SK-N-SH treated with all-trans-retinoic acid at 6 μM for 48 hours (cell line): ENCODE measurements at places on chromosomes 12 and 14.

GRCh38 chr12:90712671-90713070 is 242.3 kb downstream of the CCER1 start:
- ATAC-seq: peak; percentile 86

- no peak for ATAC-seq
These were observed 148.4 kb downstream of the PIWIL1 start for GRCh38 chr12:130486146-130486435.

GRCh38 chr14:37246427-37246829 is 48.7 kb downstream of the MIPOL1 start:
- ATAC-seq: no peak

GRCh38 chr12:109387425-109388166 is 39.9 kb downstream of the MYO1H start:
- ATAC-seq: peak; percentile 62

DNA sequence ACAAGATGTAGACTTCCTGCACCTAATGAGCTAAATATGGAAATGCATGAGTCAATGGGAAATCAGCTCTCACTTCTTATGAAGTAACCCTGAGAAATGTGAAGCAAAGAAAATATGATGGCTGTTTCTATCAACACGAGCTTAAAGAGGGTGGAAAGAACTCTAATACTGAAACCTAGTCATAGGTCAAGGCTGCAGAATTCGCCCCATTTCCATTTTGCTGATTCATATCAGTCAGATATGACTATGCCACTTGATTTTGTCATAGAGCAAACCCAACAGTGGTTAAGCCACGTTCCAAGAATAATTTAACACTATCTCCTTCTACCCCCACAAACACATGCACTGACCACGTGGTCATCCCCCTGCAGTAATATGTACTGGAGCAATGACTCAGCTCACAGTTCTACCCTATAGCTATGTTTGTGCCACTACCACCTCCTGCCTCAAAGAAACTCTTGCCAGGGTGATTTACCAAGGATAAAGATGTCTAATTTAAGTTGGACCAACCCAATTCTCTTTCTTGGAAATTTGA is 157.5 kb downstream of the TMTC3 start:
- ATAC-seq: peak; percentile 81

DNA sequence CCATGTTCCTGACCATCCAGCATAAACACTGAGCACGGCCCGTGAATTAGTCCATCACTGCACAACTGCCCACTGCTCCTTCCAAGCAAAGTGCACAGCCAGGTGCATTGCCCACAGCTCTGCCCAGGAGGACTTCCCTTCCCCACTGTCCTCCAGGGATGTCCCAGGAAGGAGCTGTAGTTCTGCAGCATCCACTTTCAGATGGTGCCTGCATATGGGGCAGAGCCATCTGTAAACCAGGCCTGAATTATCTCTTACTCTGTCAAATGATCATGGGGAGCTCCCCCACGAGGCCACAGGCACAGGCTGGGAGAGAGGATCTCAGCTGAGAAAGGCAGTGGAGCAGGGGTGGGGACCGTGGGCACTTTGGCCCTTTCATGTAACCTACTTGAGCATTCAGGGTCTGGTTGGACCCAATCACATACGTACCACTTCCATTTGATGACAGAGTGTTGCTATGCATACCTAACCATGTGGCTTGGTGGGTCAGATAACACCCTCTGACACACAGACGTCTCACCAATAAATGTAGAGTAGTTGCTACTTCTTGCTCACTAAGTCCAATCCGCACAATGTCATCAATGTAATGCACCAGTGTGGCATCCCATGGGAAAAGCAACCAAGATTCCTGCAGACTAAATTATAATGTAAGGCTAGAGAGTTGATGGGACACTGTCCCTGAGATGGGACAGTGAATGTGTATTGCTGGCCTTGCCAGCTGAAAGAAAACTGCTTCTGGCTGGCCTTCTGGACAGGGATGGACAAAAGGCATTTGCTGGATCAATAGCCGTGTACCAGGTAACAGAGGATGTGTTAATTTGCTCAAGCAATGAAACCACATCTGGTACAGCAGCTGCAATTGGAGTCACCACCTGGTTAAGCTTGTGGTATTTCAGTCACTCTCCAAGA is 113.8 kb upstream of the C14orf180 start:
- ATAC-seq: no peak

GRCh38 chr14:77529963-77530362 is 31.3 kb upstream of the ISM2 start:
- ATAC-seq: no peak

GRCh38 chr14:23034498-23035302 is at the start of gene PSMB5:
Gene PSMB5 (minus strand): TSS chr14:23034900. CDS start chr14:23034881, 19 bp downstream.
- ATAC-seq: peak; percentile 99

GRCh38 chr14:105392131-105393090 is 5.9 kb upstream of the TEX22 start:
- ATAC-seq: no peak

DNA sequence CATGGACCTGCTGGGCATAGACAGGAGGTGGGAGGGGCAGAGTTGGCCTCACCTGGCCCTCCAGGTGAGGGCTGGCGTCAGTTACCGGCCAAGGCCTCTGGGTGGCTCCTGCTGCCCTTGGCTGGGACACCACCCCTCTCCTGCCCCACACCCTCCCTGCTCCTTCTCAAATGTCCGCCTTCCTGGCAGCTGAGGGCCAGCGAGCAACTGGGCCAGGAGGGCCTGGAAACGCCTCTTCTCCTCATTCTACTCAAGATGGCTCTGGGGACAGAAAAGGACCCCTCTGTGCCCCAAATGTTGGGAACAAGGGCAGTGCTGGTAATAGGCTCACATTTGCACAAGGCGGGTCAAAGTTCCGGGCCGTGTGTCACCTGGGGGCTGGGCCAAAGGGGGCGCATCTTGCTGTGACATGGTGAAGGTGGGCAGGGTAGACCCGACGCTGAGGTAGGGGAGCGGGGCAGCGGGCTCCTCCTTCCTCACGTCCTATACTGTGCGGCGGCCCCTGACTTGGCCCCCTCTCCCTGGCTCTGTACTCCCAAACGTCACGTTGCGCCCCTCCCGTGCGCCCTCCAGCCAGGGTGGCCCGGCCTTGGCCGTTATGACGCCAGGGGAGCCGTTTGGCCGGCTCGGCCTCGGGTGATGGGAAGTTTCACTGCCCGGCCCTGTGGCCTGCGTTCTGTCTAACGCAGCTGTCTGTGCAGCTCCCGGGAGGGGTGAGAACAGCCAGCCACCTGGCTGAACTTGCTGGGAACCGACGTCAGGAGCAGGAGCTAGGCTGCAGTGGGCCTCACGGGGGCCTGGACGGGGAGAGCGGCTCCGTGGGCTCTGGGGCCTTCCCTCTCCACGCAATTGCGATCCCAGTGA is 18.0 kb upstream of the DLK1 start:
- ATAC-seq: no peak

DNA sequence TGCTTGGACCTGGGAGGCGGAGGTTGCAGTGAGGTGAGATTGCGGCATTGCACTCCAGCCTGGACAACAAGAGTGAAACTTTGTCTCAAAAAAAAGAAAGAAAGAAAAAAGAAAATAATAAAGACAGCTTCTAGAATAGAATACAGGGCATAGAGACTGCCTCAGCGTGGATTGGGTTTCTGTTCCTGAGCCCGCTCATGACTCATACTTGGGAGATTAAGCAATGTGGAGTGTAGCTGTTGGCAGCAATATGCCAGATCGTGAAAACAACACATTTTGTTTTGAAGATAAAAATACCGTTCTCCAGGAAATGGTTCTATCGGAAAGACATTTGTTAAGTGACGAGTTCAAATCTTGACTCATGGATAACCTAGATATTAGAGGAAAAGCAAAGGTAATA is 67.2 kb downstream of the GLT1D1 start:
- no peak for ATAC-seq

DNA sequence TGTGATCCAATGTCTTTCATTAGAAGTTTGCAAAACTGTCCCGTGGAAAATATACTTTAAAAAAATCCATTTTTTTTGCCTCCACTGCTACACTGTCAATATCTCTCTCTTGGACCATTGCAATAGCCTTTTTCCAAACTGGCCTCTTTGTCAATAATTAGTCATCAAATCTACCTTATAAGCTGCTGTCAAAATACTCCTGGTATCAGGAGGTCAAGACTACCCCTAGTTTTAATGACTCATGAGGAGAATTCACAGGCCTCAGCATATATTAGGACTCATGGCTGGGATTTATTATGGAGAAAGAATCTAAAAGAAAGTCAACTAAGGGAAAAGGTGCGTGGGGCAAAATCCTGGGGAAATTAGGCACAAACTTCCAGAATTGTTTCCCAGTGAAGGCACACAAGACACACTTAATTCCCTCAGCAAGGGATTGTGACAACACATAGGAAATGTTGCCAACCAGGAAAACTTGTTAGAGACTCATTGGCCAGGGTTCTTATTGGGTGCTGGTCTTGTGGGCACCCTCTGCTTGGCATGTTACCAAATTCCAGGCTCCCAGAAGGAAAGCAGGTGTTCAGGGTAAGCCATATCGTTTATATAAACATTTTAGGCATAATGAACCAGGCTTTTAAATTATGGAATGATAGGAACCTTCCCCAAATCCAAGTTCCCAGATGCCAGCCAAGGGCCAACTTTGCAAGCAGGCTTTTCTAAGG is 56.1 kb downstream of the TMEM117 start:
- ATAC-seq: no peak

DNA sequence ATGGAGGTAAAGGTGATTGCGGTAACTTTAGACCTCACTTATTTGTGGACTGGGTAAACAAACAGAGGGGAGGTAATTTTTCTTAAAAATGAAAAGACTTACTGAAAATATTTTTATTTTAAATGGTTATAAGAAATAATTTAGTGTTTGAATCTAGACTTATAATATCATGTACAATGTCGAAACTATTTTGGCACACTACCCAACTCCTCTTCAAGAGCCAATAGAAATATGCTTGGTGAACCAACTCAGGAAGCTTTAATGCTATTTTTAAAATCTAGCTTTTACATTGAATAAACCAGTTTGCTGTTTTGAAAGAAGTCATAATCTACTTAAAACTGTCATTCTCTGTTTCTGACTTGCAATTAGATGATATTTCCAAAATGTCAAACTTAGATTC is 175.8 kb upstream of the NPAS3 start:
- ATAC-seq: no peak

GRCh38 chr12:91406920-91407341 is 224.3 kb upstream of the DCN start:
- ATAC-seq: no peak; the same call in 2 of the 3 replicates

GRCh38 chr12:26557326-26557725 is 275.7 kb downstream of the ITPR2 start:
- ATAC-seq: no peak

DNA sequence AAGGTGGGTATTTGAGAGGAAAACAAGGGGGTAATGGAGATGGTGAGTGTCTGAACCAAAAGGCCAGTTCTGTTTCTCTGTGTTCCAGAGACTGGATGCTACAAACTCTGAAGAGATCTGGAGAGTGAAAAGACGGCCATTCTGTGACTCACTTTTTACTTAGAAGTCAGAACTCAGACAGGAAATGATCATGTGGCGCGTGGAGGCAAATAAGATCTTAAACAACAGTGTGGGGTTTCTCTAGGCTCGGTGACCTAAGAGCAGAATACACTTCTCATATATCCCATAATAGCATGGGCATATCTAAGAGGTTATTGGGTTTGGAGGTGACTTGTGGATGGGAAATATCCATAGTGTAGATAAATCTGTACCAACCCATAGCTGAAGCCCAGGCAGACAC is 463.5 kb downstream of the TMEM132D start:
- no peak for ATAC-seq

GRCh38 chr12:87815771-87816585 is 213.2 kb downstream of the C12orf50 start:
- peak; percentile 51; the same call in 2 of the 3 replicates for ATAC-seq

- no peak for ATAC-seq
These were observed 41.7 kb downstream of the NPAS3 start for GRCh38 chr14:32980178-32980901.

- ATAC-seq: no peak
These were observed 1010.5 kb upstream of the NOVA1 start for GRCh38 chr14:27608377-27608776.

DNA sequence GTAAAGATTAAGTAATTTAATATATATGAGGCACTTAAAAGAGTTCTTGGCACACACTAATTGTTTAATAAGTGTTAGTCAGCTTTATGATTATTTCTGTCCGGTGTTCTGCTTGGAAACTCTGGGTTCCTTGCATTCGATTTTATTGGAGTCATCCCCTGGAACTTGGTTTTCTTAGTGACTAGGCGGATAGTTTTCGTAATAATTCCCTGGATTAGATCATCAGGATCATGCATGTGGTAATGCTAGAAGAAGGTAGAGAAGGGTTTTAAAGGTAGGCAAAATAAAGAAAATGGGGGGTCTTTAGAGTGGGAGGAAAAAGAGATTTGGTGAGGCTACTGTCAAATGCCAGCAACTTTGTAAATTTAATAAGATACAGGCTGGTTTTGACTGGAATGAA is 88.4 kb downstream of the MYF5 start:
- ATAC-seq: no peak

GRCh38 chr12:107544937-107545336 is 140.7 kb upstream of the PWP1 start:
- ATAC-seq: no peak

DNA sequence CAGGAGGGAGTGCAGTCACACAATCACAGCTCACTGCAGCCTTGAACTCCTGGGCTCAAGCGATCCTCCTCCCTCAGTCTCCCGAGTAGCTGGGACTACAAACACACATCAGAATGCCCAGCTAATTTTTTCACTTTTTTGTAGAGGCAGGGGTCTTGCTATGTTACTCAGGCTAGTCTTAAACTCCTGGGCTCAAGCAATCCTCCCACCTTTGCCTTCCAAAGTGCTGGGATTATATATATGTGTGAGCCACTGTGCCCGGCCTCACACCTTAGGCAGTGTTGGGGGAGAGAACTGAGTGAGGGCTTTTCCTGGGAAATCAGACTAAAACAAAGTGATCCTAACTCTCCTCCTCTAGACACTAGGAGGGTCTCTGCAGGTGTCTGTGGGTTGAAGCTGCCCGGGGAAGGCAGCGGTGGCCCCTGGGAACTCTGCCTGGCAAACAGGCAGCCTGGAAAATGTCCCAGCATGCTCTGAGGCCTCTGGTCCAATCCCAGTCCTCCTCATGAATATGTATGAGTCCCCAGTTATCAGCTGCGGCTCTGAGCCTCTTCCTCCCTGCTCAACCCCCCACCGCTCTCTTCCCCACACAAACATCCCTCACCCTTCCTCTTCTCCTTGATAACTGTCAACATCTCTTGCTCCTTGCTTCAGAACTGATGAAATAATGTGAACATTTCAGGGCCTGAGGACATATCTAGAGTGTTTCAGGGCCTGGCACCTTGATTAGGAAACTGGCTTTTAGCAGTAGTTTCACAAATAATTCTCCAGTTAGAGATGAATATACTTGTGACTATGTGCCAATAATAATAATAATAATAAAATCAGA is 7.9 kb upstream of the NAA25 start:
- peak; percentile 88 for ATAC-seq

GRCh38 chr14:49447540-49448107 is 138.6 kb downstream of the RPS29 start:
- ATAC-seq: no peak

GRCh38 chr12:116689521-116689920 is 48.3 kb downstream of the SPRING1 start:
- ATAC-seq: no peak

DNA sequence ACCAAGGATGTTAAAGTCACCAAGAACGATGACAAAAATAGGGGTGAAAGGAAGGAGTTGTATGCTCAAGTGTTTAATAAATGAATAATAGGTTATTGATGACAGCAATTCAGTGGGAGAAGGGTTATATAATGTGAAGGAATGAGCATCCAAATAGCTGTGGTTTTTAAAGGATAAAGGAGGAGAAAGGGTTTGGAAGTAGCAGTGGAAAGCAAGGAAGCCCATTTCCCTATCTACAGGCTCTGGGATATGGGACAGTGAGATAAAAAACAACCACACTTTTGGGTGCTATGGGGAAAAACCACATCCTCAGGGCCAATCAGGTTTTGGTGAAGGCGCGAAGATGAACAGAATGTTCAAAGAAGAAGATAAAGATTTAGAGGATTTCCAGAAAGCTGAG is 258.6 kb downstream of the ZFP36L1 start:
- no peak for ATAC-seq
